Stimulated activated CD4-positive, alpha-beta T cell treated with anti-CD3 and anti-CD28 coated beads, Interleukin-1b, Interleukin-23, amount 100 ng/mL, for 24 hours (primary cell): ENCODE measurements at places on chromosomes 3 and 15.

- DNase-seq = no peak
These were observed 54.1 kb upstream of the GSK3B start for GRCh38 chr3:120148187-120148949.

GRCh38 chr3:172515130-172515918 is 7.9 kb downstream of the TNFSF10 start:
- DNase-seq = no peak

DNA sequence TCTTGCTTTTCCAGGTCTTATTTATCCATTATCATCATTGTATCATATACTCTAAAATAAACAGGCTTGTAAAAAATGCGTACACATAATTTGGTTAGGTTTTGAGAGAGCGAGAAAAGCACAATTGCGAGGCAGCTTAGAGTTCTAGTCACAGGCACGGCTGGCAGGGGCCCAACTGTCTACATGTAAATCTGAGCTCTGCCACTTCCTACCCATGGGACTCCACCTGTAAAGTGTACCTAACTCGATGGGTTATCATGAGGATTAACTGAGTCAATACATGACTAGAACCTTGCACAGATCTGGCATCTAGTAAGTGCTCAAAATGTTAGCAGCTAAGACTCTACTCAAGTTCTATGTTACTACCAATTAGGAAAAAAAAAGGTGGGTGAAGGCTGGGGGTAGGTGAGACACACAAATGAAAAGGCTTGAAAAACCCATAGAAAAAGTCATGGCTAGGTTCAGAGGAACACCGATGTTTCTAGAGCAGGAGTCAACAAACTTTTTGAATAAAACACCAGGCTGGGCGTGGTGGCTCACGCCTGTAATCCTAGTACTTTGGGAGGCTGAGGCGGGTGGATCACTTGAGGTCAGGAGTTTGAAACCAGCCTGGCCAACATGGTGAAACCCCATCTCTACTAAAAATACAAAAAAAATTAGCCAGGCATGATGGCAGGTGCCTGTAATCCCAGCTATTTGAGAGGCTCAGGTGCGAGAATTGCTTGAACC is 36.2 kb downstream of the GLB1 start:
- no peak for DNase-seq

DNA sequence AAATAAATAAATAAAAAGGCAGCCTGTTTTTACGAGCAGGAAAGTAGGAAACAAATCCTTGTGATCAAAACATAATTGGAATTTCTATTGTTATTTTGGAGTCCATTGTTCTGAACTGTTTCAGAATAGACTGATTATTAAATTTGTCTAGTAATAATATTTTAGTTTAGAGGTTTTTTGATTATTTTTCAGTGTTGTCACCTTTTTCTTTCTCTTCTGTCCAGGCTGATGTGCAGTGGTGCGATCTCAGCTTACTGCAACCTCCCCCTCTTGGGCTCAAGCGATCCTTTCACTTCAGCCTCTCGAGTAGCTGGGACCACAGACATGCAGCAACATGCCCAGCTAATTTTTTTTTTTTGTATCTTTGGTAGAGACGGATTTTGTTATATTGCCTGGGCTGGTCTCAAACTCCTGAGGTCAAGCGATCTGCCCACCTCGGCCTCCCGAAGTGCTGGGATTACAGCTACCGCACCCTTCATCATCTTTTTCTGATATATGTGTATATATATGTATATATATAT is 38.0 kb downstream of the KAT2B start:
- no peak for DNase-seq

GRCh38 chr15:48795901-48796300 is 15.0 kb downstream of the CEP152 start:
- DNase-seq = no peak

DNA sequence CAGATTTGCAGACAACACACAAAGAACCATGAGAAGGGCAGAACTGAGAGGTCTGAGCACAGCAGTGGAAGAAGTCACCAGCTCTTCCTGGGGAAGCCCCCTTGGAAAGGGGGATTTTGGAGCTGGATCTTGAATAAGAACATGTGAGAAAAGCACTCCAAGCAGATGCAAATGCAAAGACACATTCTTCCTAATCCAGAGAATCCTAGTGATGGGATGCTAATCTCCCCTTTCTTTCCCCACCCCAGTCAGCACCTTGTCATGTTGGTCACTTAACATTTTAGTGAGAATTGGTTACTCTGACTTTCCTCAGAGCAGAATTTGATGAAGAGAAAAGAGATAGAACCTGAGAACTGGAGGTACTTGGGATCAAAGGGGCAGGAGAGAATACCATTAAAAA is 148.5 kb downstream of the SSR3 start:
- DNase-seq = no peak

GRCh38 chr3:104685492-104685891 is 681.2 kb upstream of the ALCAM start:
- no peak for DNase-seq

DNA sequence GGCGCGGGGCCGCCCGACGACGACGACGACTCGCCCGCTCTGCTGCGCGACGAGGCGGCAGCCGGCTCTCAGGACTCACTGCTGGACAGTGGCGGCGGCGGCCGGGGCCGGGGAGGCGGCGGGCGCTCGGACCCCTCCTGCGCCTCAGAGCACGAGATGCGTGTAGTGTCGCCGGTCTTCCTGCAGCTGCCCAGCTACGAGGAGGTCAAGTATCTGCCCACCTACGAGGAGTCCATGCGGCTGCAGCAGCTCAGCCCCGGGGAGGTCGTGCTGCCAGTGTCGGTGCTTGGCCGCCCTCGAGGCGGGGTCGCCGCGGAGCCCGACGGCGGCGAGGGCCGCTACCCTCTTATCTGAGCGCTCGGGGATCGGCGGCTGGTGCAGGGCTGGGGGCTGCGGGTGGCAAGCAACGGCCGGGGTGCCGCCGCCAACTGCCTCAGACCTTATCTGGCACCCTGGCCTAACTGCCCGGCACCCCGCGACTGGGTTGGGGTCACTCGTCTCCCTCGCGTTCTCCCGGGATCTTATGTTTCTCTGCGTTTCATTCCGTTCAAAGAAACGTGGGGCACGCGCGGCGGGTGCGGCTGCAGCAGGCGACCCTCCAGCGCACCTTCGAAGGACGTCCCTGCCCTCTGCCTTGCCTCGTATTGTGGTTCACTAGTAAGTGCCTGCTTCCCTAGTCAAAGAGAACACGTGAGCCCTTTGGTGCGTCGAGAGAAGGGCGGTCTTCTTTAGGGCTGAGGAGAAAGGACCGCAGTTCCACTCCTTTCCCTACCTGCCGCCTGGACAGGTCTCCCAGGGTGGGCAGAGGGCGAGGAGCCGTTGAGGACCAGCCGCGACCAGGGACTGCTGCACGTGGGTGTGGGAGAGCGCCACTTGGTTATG is 1.0 kb downstream of the C3orf80 start:
- DNase-seq = no peak

DNA sequence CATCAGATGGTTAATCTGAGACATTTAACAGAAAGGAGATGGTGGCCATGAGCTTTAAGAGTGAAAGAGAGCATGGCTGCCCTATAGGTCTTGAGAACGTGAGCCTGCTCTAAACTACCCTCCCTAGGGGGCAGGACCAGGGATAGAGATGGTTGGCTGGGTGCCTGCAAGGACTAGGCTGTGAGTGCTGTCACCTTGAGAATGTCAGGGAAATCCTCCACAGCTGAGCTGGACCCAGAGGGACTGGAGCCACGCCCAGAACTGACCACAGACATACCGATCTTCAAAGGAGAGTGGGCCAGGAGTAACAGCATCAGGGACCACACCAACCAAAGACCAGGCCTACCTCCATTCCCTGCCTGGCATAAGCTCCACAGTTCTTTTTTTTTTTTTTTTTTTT is 53.6 kb upstream of the UBE2E1 start:
- no peak for DNase-seq

GRCh38 chr3:20924646-20925385 is 738.8 kb upstream of the SGO1 start:
- no peak for DNase-seq

GRCh38 chr3:72694398-72694797 is 153.8 kb downstream of the SHQ1 start:
- no peak for DNase-seq

DNA sequence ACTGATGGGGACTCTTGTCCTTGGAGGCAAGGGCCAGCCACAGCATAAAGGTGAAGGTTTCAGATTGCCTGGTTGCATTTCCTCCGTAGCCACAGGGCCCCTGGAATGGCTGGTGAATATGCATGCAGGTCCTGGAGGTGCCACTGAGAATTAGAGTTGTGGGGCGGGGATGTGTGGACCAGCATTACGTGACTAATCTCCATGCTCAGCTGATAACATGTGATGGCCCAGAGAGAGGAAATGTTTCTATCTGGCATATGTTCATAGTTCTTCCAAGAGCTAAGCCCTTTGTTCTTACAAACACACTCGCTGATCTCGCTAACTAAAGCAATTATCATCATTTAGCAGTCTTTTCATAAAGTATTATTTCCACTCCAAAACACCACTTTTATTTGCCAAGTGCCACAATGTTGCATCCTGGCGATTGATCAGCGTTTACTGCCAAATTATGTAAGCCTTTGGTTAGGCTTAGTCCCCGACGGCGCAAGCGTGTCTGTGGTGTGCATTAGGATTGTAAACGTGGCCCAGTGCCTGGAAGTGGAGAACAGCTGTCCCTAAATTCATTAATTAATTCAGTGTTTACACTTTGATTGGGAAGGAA is 55.9 kb downstream of the CGNL1 start:
- DNase-seq = no peak

DNA sequence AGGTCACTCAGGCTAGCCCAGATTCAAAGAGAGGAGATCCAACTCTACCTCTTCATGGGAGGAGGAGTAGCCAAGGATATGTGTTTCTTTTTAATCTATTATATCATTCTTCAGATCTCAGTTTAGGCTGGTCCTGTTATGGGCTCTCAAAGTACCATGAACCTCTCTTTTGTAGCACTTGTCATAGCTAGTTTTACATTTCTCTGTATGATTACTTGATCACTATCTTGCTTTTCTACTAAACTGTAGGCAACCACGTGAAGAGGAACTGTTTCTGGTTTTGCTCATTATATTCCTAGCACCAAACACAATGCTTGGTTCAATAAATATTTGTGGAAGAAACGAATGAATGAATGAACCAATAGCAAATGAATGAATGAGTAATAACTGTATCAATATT is 29.6 kb downstream of the CD86 start:
- no peak for DNase-seq

DNA sequence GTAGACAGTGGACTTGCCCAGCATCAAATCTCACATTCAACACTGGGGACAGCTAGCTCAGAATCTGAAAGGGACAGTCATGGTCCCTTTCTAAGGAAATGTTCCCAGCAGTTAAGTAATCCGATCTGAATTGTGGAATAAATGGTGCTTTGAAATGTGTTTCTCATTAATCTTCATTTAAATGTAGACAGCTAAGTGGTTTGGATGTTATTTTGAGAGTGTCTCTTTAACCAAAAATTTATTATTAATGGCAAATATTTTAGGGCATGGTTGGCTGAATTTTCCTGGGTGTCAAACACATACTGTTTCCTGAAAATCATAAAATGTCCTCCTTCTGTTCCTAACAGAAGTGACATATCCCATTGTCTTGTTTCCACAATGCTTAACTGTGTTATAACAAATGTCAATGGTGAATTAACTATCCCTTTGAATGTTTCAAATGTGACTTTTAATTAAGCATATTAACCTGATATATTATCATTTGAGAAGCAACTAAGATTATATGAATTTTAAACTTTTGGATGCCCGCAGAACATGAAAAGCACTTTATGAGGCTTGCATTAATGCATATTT is 210.8 kb downstream of the CHST2 start:
- no peak for DNase-seq
